ENCODE measurements at places on chromosomes 4 and X. TPM values are rescaled to one million over a fixed set of nuclear protein-coding genes. Genes with fewer than 3 reads are reported as not detected.

GRCh38 chr4:53847965-53848364 is 216.4 kb downstream of the CHIC2 start:
- DNase-seq: no peak

- DNase-seq: no peak
Observed at GRCh38 chrX:17550011-17550410, 175.0 kb downstream of the NHS start.

- peak; percentile 62 for DNase-seq
Observed at GRCh38 chr4:8515316-8516060, 64.7 kb upstream of the GPR78 start.

GRCh38 chr4:25919676-25920075 is 5.7 kb downstream of the SMIM20 start:
- DNase-seq: no peak

DNA sequence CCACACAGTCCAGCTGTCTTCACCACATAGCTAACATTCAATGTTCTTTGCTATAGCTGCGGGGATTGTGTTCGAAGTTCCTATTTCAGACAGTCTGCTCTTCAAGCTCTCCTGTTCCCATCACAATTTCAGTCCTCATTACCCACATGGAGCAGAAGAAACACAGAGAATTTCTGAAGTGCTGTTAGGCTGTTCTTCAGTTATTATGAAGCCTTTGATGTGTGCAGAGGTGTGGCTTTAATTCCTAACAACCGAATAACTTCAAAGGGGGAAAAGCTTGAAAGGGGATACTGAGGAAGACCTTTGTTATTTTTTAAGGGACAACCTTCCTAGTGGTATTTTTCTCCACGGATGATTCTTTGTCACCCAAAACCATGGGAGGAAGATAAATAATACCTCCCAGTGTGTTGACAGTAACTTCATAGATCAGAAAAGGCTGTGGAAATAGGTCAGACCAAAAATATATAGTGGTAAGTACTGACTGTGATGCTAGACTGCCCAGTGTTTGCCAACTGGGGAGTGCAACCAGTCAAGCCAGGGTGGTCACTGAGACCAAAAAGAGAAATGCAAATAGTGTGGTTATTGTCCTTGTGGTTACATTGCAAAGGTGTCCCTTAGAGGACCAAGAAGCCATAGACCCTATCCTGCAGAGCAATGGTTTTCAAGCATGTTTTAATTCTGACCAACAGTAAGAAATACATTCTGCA is 52.1 kb downstream of the PRKG2 start:
- DNase-seq: no peak

DNA sequence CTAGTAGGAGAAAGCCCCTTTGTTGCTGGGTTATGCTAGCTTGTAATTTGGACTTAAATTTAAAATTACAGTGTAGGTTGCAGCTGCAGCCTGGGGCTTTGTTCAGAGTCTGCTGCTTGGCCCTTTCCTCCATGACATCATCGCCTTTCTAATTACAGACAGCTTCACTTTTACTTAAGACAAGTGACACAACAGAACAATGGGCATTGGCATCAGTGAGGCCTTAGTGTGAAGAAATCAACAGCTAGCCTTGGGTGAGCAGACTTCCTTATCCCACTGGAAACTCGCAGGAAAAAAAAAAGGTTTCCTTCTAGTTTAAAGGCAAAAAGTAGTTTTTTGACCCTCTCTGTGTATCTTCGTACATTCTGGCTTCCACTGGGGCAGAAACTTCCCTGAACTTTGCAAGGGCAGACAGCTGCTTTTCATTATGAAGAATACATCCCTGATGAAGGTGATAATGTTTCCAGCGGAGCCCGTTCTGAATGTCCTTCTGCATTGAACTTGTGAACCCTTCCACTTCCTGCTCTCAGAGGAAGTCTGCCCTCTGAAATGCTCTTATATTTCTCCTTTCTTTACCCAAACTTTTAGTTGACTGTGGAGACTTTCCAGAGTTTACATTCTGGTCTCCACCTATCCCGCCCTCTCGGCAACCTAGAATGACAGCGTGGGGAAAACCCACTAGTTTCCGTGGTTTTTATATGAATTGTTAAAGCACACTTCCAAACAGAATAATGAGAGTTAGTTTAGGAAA is 123.2 kb upstream of the FAM9C start:
- no peak for DNase-seq

- DNase-seq: no peak
Observed at GRCh38 chr4:111800551-111800950, 344.7 kb upstream of the FAM241A start.

DNA sequence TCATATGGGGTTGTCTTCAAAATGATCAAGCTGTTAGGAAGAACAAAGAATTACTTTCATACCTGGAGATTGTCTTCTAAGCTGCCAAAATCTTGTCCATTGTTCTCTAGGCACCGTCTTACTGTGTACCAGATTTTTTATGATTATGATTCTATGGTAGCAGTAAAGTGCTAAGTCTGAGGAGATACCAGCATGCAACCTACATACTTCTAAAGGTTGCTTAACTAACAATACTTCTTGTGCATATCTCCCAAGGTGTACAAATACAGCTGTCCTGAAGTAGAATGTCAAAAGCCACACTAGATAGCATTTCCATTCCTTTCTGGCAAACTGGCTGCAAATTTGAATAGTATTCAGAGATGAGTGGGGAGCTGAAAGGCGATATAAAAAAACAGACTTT is 62.6 kb upstream of the FBXW7 start:
- no peak for DNase-seq

Gene HSFX2
- total RNA-seq: 0.48 TPM

Gene POU3F4
- not detected for total RNA-seq

Gene CDX4
- not detected for total RNA-seq

Gene HELT
- not detected for total RNA-seq
